ENCODE measurements at places on chromosomes 5 and 9.

DNA sequence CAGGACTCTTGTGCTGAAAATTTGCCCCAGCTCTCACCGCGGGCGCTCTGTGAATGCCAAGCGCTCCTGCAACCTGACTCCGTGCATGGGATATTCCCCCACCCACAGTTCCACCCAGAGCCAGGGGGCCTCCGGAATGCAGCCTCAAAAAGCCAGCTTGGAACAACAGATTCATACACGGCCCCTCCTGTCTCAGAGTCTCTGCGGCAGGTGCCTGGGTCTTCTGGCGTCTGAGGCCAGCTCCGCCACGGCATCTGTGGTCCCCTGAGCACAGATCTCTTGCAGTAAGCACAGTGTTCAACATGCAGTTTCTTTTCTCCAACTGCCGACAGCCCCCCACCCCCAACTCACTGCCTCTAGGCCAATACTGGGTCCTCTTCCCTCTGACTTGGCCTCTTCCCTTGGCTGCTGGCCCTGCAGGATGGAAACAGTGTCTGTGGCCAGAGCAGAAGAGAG is 355.7 kb upstream of the IRX2 start:
- DNase-seq: no peak

GRCh38 chr9:136645903-136646754 is 16.6 kb upstream of the EGFL7 start:
- DNase-seq: no peak

GRCh38 chr5:179599100-179599499 is 24.4 kb downstream of the HNRNPH1 start:
- DNase-seq: no peak

GRCh38 chr5:148224117-148224742 is 14.1 kb upstream of the MARCOL start:
- no peak for DNase-seq

- no peak for DNase-seq
Observed at GRCh38 chr9:120985819-120986222, 59.2 kb upstream of the TRAF1 start.

- no peak for DNase-seq
Observed at GRCh38 chr9:78620303-78620702, 323.4 kb downstream of the PSAT1 start.
